ENCODE measurements at places on chromosomes 12 and 14.

DNA sequence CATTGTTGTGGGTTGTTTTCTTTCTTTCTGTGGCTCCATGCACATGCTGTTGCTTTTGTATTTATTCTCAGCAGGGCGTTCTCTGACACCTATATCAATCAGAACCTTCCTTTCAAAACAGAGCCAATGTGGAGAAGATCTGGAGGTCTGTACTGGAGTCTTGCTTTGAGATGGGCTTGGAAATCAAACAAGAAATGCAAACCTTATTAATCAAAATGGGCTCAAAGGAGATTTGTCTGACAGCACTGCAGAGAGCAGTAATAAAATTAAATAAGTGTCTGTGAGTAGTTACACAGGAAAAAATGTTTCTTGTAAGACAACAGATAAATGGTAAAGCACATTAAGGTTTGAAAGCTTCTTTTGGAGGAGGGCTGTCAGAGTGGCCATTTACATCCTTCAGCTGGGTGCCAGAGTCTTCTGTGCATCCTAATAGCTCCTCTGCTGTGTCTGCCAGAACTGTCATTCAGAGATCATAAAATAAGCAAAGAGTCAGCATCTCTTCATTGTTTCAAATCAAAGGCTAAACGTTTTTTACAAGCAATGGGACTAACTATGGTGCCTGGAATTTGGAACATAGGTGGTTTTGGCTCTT is 414.3 kb downstream of the NAV3 start:
- DNase-seq = no peak

GRCh38 chr12:90991952-90992465 is 12.8 kb downstream of the EPYC start:
- no peak for DNase-seq

- DNase-seq = no peak
Observed at GRCh38 chr14:36672095-36672494, 10.4 kb downstream of the PAX9 start.

GRCh38 chr14:59344016-59344415 is 121.2 kb downstream of the GPR135 start:
- no peak for DNase-seq

GRCh38 chr14:26935733-26936132 is 337.9 kb upstream of the NOVA1 start:
- no peak for DNase-seq

GRCh38 chr14:73761618-73762355 is 47.6 kb upstream of the PNMA1 start:
- no peak for DNase-seq

- DNase-seq = no peak
Observed at GRCh38 chr14:68539241-68539737, 253.6 kb downstream of the ZFP36L1 start.

DNA sequence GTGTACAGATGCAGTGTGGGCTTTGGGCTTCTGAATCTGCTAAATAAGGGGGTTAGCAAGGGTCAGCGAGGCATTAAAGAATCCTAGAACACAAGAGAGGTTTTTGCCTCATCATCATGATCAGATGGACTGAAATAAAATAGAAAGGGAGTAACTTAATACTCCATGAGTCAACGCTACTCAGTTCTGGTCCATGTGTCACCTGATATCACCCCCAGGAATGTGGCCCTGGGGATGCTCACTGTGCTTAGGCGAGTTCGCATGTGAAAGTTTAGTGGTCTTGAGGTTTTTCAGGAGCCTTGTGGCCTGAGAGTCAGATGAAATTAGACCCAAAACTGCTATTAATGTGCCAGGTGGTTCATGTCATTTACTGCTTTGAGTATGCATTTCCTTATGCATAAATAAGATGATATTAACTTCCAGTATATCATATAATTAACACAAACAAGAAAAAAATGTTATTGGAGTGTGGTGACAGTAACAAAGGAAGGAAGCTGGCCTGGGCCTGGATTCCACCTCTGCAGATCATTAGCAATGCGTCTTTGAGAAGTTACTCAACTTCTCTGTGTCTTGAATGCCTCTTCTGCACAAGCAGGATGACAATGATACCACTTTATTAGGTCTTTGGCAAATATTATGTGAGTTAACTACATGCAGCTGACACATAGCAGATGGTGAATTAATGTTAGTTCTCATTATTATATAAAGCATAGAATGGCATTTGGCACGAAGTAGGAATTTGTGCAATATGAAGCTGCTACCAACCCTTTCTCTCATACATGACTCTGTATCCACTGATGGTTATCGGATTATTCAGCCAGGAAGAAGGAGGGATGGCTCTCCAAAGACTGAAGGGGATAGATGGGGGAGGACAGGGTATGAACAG is 1272.6 kb downstream of the AACS start:
- no peak for DNase-seq

DNA sequence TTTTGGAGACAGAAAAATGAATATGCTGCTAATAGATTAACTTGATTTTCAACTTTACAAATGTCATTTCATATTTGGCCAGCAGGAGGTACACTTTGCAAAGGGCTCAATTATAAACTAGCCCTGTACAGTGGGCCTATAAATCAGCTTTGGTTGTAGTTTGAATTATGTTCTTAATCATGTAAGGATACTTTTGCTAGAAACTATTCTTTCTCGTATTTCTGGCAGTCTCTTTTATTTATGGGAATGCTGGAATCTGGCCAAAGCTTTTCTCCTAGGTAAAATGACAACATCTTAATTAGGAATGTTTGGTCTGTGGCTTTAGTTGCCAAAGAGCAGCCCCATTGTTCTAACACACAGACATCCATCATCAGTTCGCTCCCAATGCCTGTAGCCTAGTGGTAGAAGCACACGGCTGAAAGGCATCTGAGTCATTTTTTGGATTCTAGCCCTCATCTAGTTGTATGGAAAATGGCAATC is 1322.3 kb upstream of the SEL1L start:
- DNase-seq = no peak

GRCh38 chr14:92651758-92652406 is 96.5 kb downstream of the LGMN start:
- peak; percentile 51 for DNase-seq

DNA sequence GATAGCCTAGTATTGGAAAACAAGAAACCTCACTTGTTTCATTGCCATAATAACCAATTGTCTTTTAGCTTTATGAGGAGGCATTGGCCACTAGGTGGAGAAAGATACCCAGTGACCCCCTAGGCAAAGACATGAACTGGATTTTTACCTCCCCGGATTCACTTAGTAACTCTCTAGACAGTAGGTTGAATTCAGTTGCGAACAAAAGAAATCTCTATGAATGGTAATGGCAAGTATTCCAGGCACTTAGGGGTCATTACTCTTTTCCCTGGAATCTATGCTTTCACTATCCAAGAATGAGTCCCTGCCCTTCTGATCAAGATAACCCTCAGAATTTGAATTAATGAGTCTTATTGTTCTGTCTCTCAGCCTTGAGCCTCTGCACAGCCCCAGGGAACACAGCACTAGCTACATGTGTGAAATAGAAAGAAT is 29.5 kb upstream of the RHOJ start:
- no peak for DNase-seq

DNA sequence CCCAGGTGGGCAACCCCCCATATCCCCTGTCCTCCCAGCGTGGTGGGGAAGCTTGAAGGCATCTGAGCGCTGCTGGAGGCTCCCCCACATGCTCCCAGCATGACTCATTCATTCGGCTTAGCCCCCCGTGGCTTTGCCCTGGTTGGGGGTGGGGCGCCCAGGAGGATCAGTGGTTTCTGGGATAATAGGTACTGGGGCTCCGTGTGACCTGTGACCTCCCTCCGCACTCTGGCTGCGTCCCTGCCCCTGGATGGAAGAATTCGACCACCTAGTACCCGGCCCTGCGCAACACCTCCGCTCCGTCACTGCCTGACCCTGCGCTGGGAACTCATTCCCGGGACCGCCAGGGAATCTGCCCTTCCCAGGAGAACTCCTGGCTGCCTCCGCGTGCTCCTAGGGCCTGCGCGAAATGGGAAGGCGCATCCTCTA is 120.1 kb downstream of the AACS start:
- DNase-seq = no peak

- peak; percentile 90 for DNase-seq
Observed at GRCh38 chr14:69767369-69767999, 542 bp downstream of the SRSF5 start.

DNA sequence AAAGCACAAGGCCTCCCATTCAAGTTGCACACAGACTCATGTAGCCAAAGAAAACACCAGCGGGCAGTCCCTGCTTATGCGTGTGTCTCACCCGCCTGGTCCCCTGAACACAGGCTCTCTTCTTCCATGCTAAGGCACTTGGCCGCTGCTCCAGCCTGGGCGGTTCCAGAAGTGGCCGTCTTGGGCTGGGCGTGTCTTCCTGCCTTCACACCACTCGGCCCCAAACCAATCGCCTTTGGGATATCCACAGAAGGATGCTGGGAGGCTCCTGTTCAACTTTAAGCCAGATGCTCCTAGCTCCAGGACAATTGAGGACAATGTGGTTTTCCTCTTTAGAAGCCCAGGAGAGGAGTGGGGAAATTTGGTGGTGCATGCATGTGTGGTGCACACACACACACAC is 2.2 kb downstream of the SCARB1 start:
- DNase-seq = no peak

GRCh38 chr12:6555018-6555691 is 687 bp downstream of the IFFO1 start:
- no peak for DNase-seq

DNA sequence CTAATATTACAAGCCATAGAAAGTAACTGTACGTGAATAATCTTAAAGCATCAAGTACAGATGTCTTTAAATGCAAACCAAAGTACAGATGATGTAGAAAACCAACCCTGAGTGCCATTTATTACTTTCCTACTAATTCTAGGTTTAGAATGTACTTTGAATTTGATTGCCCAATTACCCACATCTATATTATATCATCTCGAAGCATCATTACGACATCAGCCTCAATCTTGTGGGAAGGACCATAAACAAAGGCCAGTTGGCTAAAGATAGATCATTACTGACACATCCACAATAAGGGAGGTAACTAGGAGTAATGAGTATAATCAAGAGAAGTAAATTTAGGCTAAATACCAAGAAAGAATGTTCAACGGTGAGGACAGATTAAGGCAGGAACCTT is 478.9 kb downstream of the BCAT1 start:
- no peak for DNase-seq

- no peak for DNase-seq
Observed at GRCh38 chr12:131098178-131098981, 144.7 kb downstream of the ADGRD1 start.

DNA sequence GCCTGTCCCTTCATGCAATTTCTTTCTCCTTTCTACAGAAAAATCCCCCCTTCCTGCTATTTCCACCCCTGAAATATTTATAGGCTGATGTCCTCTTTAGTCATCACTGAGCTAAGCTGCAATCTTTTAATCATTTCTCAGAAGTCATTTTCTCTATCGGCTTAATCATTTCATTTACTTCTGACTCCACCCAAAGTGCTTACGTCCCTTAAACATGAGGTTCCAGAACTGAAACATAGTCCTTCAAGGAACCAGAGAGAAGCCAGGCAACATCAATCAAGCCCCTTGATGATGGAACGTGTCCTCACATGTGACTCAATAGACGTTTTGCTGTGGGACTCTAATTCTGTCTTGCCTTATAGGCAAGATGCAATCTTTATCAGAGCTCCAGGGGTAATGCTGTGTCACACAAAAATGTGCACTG is 148.7 kb upstream of the KRR1 start:
- no peak for DNase-seq

- no peak for DNase-seq
Observed at GRCh38 chr12:98678236-98678945, 33.3 kb downstream of the APAF1 start.

DNA sequence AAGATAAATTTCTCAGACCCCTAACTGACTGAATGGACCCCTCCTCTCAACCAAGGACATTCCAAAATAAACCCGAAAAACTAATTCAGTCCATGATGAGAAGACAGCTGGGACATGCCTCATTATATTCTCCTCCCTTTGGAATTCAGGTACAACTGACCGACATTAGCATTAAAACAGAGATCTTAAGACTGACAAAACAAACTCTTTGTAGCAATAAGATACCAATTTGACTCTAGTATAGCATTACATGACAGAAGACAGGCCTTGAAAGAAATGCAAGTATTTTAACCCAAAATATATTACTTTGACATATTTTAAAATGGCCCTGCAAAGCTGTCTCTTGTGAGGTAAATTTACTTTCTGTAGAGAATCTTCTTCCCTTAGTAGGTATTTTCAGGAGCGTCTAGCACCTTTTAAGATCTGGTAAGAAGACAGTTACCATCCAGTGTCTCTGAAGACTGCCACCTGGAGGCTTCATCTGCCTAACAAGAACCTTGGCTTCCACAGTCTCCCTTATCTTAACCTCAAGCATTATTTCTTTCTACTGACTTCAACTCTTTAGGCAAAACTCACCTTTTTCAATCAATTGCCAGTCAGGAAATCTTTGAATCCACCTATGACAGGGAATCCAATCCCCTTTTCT is 957.5 kb downstream of the SLC6A15 start:
- DNase-seq = no peak

DNA sequence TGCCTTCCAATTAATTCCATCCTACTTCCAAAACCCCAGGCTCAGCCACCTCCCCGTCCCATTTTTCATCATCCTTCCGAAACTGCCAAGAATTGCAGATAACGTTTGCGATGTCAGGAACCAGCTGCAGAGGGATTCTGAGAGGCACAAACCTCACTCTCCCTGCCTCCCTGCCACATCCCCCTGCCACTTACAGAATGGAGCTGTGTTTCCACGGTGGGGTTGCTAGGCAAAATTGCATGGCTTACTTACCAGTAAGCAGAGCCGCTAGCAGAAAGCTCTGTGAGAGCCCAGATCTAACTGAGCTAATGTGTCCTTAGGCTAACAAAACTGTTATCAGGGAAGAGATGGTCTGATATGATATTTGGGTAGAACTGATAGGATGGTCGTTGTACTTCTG is 127.4 kb downstream of the KCNK10 start:
- no peak for DNase-seq

DNA sequence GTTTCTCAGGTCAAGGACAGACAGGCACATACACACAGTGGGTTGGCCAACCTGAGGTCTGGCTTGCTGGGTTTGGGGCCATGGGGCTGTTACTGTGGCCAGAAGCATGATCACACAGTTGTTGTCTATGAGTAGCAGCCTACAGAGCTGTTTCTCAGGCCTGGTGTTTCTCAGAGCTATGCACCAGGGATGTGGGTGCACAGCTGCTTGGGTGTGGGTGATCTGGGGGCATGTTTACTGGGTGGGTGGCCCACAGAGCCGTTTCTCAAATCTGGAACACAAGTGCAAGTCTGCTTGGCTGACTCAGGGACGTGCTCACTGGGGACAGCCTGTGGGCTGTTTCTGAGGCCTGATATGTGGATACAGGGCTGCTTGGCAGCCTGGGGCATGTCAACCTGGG is 23.1 kb upstream of the PALS1 start:
- no peak for DNase-seq

- no peak for DNase-seq
Observed at GRCh38 chr12:8681129-8681884, 16.5 kb upstream of the RIMKLB start.

GRCh38 chr14:70415788-70416187 is 1.1 kb downstream of the SYNJ2BP start:
- DNase-seq = no peak

GRCh38 chr14:65940056-65940735 is 527.7 kb downstream of the FUT8 start:
- DNase-seq = no peak

GRCh38 chr14:88342980-88343379 is 19.9 kb upstream of the KCNK10 start:
- DNase-seq = no peak

All from stimulated activated CD8-positive, alpha-beta memory T cell treated with anti-CD3 and anti-CD28 coated beads, Interleukin-2, amount 100 ng/mL, for 48 hours (primary cell).